Calu3 (cell line): ENCODE measurements at places on chromosomes 13 and 19.

- no peak for DNase-seq
These were observed 749.7 kb downstream of the DIAPH3 start for GRCh38 chr13:59414006-59414405.

DNA sequence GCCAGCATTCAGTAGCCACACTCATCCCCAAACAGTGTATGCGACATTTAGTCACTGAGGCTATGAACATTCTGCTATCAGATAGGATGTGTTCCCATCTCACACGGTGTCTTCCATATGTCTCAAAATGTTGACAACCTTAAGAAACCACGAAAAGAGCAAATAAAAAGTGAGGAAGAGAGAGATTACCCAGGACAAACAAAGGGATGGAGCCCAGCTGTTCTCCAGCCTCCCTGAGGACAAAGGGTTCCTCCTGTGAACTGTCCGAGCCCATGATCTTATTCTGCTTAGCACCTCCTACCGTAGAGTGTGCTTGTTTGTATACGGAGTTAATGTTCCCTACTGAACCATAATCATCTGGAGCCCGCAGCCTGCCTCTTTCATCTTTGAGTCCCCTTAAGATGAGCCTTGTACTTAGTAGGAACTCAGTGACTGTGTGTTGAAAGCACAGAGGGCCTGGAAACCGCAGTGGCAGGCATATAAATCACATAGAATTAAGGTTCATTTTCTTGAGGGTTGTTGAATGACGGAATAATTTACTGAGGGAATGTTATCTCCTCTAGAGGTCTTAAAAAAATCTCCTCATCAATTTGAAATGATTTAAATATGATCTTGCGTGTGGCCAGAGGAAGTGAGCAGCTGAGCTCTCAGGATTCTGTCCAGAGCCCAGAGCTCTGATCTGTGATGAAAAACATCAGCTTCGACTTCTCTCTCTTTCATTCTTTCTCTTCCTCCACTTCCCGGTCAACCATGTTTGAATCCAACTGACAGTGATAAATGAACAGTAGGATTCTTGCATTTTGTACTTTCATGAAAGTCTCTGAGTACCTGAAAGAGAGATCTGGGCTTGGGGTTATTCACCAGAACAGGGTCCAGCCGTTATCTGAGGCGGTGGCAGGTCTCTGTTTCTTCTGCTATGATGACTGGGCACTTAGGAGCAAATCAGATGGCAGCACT lies 200.5 kb downstream of the KLF5 start:
- no peak for DNase-seq

- DNase-seq, result no peak
These were observed 8.1 kb upstream of the IPO5 start for GRCh38 chr13:97945342-97945741.

- DNase-seq, result no peak
These were observed 100.0 kb downstream of the TSHZ3 start for GRCh38 chr19:31249217-31249616.

DNA sequence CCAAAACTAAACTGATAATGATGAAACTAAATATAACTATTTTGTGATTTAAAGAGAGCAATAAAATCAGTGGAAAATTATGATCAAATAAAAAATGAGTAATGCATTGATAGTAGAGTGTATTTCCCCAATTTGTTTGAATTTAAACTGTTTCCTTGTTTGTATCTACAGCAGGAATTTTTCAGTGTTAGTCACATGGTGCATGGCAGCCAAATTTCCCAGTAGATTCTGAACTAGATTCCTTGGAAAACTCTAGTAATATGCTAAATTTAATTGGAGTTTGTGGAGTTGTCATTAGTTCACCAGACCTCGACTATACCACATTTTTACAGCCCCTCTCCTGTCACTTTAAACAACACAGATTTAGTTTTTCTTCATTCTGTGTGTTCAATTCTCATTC lies 156.2 kb downstream of the PCCA start:
- DNase-seq, result no peak

DNA sequence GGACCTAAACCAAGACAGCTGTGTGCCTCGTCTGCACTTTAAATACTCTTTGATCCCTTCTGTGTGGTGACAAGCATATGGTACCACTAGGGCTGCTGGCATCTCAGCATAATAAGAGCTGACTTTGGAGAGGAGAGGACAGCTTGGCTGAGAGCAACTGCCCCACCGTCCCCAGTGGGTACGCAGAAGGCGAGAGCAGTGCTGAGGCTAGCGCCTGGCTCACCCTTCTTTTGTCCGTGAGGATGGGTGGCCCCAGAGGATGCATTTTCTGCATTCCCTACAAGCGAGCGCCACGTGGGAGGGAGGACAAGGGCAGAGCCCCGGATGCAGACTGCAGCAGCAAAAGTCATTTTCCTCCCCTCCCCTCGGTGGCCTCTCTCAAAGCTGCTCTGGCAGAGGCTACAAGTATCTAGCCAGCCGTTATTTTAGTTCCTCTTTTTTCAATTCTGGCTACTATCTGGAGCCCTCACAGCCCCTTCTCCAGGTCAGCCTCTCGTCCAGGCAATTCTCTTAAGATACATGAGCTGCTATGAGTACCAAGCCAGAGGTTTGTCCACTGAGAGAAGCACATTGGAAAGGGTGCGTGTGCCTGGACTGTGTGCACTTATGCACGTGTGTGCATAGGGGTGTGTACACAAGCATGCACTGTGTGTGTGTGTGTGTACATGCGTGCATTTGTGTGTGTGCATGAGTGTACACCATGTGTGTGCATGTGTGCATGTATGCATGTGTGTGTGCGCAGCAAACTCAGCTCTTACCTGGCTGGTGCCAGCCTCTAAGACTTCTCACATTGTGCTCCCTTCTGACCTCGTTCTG lies 51.3 kb downstream of the RAB20 start:
- no peak for DNase-seq

- no peak for DNase-seq
These were observed 1.0 kb downstream of the KDM4B start for GRCh38 chr19:4969772-4970531.

- DNase-seq, result no peak
These were observed 3.3 kb upstream of the ZNF556 start for GRCh38 chr19:2863816-2864215.

GRCh38 chr19:38619361-38620174 lies 580 bp downstream of the EIF3K start:
- no peak for DNase-seq

GRCh38 chr19:46898731-46899130 lies 37.9 kb downstream of the ARHGAP35 start:
- DNase-seq, result no peak

DNA sequence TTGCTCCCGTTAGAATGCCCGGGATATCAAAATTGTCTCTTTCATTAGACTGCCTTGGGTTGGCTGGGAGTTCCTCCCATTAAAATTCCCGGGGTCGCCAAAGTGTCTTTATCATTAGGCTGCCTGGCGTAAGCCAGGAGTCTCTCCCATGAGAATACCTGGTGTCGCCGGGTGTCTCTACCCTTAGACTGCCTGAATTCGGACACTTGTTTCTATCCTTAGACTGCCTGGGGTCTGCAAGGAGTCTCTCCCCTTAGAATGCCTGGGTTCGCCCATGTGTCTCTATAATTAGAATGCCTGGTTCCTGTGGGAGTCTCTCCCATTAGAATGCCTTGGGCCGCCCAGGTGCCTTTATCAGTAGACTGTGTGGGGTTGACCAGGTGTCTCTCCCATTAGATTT lies 1538.2 kb downstream of the UQCRFS1 start:
- no peak for DNase-seq
